ENCODE measurements at places on chromosomes 6 and 20.

DNA sequence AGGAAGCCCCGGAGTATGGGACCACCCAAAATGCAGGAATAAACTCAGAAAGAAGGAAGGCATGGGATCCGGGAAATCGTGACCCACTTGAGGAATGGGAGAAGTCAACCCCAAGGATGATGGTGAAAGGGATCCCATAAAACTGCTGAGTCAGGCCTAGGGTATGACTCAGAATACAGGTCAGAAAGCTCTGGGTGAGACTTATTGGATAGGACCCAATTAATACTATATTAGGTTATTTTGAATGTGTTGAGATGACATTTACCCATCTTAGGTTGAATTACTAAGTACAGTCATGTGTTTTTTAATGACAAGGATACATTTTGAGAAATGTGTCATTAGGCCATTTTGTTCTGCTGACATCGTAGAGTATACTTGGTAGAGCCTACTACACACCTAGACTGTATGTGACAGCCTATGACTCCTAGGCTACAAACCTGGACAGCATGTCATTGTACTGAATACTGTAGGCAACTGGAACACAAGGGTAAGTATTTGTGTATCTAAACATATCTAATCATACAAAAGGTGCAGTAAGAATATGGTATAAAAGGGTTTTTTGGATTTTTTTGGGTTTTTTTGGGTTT is 17.1 kb upstream of the HIVEP1 start:
- DNase-seq: no peak

DNA sequence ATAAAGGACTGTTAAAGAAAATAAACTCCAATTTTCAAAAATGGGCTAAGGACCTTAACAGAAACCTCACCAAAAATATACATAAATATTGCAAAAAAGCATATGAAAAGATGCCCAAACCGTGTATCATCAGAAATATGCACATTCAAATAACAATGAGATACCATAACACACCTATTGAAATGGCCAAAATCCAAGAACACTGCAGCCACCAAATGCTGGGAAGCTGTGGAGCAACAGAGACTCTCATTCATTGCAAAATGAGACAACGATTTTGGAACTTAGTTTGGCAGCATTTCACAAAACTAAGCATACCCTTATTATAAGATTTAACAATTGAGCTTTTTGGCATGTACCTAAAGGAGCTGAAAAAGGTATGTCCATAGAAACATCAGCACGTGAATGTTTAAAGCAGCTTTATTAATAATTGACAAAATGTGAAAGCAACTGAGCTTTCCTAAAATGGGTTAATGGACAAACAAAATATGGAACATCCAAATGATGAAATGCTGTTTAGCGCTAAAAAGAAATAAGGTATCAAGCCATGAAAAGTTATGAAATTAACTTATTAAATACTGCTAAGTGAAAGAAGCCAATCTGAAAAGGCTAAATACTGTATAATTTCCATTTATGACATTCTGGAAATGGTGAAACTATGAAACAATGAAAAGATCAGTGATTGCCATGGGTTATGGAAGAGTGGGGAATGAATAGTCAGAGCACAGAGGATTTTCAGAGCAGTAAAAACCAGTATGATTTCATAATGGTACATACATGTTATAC is 592.6 kb upstream of the ADGRB3 start:
- no peak for DNase-seq

- DNase-seq: no peak
Observed at GRCh38 chr20:43525021-43525420, 17.5 kb downstream of the L3MBTL1 start.

GRCh38 chr20:23048283-23049200 is 930 bp downstream of the THBD start:
- peak; percentile 42 for DNase-seq

DNA sequence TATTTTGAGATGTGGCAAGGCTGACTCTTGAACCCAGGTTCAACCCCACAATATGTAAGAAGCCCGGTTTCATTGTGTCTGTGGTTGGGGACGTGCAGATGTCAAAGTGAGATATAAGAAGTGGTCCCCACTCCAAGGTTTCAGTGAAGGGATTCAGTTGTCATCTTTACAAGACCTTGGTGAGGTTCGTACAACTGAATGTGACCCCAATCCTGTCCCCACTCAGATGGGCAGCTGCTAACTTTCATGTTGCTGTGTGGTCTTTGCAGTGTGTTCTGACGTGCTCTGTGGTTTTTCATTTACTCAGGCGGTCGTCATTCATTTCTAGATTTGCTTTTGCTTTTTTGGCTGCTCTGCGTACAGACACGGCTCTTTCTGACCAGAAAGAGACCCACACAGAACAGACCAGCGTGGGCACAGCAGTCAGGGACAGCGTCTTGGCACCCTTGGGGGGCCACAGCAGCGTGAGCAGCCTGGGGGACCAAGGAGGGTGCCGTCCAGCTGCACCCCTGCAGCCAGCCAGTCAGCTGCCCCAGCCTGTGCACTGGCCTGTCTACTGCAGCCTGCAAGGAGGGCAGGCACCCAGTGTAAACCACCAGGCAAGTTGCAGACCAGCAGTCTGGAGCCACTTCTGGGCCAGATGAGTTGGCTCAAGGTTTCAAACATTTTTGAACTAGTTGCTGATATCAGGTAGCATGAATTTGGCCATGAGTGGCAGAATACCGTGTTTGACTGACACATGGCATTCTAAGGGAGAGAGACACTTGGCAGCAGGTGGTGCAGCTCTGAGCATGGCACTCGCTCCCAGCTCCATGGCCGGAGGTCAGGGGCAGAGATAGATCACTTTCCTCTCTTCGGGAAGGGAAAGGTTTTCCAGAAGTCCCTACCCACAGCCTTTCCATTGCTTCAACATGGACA is 49.4 kb upstream of the IRF4 start:
- DNase-seq: no peak

GRCh38 chr6:43616725-43617472 is 12.2 kb downstream of the GTPBP2 start:
- no peak for DNase-seq

GRCh38 chr20:14148042-14148441 is 152.7 kb downstream of the MACROD2 start:
- DNase-seq: peak; percentile 94

DNA sequence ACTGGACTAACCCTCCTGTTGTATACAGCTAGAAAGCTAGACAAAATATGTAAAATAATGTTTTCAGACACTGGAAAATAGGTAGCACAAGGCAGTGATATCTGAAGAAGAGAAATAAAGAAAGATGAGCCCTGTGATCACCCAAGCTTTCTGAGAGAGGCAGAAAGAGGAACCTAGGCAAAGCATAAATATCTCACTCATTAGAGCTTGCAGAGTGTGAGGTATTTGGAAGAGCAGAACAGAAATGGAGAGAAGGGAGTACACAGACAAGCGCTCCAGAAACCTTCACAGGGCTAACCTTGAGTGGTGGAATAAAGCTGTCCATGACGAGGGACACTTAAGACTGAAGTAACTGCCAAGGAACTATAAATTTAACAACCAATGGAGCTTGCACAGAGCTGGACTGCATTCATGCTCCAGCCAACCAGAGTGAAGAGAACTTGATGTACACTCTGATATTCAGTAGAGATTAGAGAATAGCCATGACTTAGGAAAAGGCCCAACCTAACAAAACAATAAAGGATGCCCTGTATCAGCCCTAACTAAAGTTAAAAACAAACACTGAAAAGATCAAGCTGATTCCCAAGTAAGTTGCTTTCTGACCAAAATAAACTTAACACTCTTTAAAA is 280.9 kb upstream of the STXBP5 start:
- DNase-seq: no peak

GRCh38 chr6:2806644-2807043 is 35.0 kb downstream of the SERPINB1 start:
- no peak for DNase-seq

- DNase-seq: no peak
Observed at GRCh38 chr6:39897698-39898097, 36.6 kb downstream of the MOCS1 start.

DNA sequence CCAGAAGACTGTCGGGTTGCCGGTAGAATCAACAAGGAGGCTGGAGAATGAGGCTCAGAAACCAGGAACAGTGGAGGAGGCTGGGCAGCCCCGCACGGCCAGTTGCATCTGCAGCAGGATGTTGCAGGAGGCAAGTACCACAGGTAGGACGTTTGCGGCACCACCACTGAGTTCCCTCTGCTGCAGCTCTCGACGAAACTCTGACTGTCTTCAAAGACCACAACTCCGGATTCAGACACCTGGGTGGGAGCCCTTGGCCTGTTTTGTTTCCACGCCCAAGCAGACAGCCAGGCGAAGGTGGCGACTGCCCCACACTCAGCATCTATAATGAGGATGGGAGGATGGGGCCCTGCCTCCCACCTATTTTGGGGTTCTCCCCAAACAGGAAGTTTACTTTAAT is 218.2 kb downstream of the ZDHHC14 start:
- no peak for DNase-seq

GRCh38 chr20:59043698-59044097 is 1.1 kb upstream of the PRELID3B start:
- DNase-seq: no peak

- no peak for DNase-seq
Observed at GRCh38 chr20:38651154-38651553, 49.5 kb downstream of the ARHGAP40 start.

All from amniotic epithelial cell (primary cell).